ENCODE measurements at places on chromosomes 11 and 22.

- no peak for DNase-seq
Measured at GRCh38 chr11:7381937-7382336, 103.4 kb upstream of the OLFML1 start.

DNA sequence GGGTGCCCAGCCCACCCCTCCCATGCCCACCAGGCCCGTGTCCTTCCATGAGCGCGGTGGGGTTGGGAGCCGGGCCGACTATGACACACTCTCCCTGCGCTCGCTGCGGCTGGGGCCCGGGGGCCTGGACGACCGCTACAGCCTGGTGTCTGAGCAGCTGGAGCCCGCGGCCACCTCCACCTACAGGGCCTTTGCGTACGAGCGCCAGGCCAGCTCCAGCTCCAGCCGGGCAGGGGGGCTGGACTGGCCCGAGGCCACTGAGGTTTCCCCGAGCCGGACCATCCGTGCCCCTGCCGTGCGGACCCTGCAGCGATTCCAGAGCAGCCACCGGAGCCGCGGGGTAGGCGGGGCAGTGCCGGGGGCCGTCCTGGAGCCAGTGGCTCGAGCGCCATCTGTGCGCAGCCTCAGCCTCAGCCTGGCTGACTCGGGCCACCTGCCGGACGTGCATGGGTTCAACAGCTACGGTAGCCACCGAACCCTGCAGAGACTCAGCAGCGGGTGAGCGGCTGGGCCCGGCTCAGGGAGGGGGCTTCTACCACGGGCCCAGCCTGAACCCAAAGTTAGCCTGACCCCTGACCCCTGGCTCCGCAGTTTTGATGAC is 3.0 kb downstream of the PKP3 start:
- peak; percentile 61 for DNase-seq

- no peak for DNase-seq
Measured at GRCh38 chr22:27670701-27671412, 130.7 kb downstream of the MN1 start.

DNA sequence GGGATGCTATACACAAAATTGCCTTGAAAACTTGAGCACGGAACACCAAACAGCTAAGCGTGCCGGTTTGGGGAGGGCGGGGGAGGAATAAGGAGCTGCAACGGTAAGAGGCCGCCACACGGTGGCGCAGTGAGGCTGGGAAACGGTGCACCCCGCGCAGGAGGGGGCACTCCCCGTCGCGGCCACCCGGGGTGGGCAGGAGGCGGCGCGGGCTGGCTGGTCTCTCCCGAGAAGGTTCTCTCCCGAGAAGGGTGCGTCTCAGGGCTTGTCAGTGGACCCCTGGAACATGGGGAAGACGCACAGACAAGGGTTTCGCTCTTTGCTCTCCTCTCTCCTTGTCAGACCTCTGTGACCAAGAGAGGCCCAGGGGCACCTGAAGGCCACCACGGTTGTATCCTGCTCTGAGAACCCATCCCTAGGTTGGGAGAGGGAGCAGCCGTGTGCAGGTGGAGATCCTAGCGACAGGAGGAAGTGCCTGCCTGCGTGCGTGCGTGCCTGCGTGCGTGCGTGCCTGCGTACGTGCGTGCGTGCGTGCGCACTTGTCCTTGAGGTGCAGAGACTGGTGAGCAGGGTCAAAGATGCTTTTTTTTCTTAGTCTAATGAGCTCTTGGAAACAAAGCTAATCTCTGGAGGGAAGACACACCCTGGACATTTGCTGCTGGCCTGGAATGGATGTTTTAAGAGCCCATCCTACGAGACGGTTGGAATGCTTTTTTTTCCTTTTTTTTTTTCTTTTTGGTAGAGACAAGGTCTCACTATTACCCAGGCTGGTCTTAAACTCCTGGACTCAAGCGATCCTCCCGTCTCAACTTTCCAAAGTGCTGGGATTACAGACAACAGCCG is 18.1 kb upstream of the JAM3 start:
- DNase-seq, result peak; percentile 73

DNA sequence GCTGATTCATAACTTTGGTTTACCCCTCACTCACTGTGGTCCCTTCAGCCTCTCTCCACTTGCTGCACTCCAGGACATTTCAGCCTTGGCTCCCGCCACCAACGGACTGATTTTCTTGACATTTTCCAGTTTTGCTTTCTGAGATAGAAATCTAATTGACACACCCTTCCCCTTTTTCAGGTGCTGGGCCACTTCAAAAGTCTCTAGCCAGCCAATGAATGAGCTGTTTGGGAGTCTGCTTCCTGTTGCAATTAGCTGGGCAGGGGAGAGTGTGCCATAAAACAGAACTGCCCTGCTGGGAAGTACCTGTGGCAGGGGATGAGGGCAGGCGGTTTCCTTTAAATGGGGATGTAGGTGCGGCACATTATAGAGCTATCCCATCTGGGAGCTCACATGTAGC is 21.1 kb upstream of the PLET1 start:
- DNase-seq, result no peak

- DNase-seq, result no peak
Measured at GRCh38 chr22:24355574-24355973, 71.8 kb upstream of the ADORA2A start.

DNA sequence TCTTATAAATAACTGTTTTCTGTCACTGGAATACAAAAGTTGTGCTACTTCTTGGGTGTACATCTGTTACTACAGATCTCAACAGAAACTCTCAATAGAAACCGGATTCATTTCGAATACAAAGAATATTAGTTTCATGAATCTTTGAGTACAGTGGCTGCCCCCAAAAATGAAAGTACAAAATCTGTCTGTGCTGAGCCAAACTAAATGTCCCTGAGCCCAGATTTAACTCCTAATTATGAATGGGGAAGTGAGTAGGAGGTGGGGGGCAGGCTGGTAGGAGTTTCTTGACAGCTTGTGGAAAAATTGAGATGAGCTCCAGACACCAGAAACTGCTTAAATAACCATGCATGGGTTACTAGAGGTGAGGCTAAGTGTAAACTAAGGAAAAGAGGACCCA is 41.6 kb downstream of the PITPNB start:
- no peak for DNase-seq

- no peak for DNase-seq
Measured at GRCh38 chr22:11253000-11253511, 4274.9 kb upstream of the OR11H1 start.

- DNase-seq, result no peak
Measured at GRCh38 chr11:63142459-63142858, 1.6 kb downstream of the SLC22A24 start.

GRCh38 chr22:37259540-37260029 is 15.5 kb upstream of the RAC2 start:
- DNase-seq, result no peak

- no peak for DNase-seq
Measured at GRCh38 chr11:17012712-17013547, 1.3 kb downstream of the PLEKHA7 start.

DNA sequence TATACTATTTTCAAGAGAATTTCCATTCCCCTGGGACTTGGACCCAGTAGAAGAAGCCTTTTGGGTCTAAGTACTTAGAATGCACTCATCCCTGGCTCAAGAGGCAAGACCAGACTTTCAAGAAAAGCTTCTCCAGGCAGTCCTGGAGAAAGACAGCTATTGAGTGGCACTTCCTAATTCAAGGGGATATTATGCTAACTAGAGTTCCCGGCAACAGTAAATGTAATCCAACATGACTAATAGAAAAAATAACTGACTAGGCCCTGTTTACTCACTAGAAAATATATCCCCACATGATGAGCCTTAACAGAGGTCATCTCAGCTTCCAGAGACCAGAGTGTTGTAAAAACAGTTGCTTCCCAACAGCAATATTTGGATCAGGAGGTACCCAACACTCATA is 47.2 kb upstream of the AKIP1 start:
- DNase-seq, result no peak

DNA sequence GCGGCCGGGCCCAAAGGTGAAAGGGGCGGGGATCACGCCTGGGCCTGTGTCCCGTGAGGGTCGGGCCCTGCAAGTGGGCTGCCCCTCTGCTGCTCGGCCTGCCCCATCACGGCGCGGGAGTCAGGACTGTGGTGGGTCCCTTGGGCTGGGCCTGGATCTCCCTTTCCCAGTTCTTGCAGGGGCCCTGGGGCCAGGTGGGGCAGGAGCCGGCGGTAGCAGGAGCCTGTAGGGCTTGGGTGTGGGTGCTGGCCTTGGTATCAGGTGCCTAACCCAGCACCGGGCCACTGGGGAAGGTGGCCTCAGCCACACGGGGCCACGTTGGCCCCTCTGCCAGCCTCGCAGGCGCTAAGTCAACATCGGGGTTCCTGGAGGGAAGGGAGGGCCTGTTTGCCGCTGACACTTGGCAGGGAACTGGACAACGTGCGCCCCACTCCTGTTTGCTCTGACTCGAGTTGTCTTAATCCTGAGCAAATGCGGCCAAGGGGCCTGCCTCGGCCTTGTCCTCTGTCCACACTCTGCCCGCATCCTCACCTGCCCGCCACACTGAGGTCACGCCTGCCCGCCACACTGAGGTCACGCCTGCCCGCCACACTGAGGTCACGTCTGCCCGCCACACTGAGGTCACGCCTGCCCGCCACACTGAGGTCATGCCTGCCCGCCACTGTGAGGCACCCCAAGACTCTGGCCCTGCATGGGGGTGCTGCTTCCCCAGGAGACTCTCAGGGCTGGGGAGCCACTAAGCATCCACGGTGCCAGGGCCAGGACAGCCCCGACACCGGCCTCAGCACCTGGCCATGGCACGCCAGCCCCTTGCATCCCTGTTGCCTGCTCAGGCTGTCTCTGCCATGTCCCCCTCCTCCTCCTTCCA is 14.2 kb upstream of the MUC5B start:
- DNase-seq, result no peak

DNA sequence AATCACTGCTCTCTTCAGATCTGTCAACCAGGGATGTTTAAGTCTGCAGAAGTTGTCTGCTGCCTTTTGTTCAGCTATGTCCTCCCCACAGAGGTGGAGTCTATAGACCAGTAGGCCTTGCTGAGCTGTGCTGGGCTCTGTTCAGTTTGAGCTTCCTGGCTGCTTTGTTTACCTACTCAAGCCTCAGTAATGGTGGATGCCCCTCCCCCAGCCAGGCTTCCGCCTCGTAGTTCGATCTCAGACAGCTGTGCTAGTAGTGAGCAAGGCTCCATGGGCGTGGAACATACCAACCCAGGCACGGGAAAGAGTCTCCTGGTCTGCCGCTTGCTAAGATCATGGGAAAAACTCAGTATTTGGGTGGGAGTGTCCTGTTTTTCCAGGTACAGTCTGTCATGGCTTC is 27.6 kb upstream of the CASP12 start:
- no peak for DNase-seq

DNA sequence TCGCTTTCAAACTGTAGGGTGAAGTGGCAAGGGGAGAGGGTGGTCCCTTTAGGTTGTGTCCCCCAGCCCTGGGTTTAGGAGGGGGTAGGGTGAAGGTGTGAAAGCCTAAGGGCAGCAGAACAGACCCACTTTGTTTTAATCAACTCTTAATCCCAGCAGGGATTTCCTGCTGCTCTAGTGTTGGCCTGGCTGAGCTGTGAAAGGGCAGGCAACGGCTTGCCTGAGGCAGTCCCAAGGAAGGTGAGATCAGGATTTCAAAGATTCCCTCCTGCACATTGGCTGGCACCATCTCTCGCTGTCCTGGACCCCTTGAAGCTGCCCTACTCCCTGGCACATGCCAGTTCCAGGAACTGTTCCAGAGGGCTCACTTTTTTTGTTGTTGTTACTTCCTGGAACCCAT is 221.3 kb downstream of the INSC start:
- no peak for DNase-seq

Measured in CD4-positive, alpha-beta T cell treated with Interleukin-2 at 100 ng/mL for 4 hours (primary cell).